Fibroblast of skin of right quadriceps (primary cell): ENCODE measurements at places on chromosomes 6 and 20.

DNA sequence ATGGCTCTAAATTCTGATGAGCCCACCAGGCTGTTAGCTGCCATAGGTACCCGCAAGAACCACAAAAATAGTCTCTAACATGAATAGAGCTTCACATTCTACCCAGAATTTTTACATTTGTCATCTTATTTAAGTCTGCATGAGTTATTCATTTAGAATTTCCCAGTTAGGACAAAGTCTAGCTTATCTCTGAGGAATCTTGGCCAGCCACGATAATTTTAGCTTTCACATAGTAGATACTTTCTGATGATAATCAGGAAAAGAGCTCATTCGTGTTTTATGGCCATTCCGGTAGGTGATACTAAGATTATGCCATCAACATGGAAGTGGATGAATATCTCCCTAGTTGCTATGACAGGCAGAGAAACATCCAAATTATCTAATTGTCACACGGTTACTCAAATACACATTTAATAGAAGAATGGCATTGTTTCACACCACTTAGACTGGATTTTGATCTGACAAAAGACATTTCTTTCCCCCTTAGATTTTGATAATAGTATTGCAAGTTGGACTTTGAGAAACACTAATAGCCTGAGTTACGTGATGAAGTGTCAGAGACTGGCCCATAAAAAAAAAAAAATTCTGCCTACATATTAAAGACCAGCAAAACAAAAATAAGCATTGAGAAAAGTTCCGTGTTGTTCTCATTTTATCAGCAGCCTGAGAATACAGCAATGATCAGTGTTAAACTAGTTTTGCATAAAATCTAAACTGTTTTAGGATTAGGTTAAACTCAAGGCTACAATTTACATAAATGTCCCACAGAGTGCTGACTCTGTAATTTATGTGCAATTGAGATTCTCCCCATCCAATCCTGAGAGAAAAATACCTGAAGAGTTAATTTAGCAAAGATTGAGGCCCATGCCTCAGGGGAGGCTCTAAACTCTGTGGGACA is 397.5 kb upstream of the ARID1B start:
- DNase-seq: peak; percentile 39

DNA sequence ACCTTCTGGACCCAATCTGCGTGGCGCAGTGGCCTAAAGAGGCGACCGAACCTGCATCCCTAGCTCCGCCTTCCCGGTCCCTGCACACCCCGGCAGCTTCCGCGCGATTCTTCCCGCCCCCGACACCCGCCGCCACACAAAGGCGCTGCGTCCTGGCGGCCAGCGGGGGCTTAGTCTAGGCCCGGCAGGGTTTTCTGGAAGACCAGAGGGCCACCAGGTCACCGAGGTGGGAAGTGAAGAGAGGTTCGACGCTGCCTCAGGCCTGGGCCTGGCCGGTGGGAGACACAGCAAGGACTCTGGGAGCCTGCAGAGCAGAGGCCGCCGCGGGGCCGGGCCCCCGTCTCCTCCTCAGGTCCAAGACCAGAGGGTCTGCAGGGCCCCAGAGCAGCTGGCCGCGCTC is 154.9 kb downstream of the OR2B2 start:
- DNase-seq: peak; percentile 36

DNA sequence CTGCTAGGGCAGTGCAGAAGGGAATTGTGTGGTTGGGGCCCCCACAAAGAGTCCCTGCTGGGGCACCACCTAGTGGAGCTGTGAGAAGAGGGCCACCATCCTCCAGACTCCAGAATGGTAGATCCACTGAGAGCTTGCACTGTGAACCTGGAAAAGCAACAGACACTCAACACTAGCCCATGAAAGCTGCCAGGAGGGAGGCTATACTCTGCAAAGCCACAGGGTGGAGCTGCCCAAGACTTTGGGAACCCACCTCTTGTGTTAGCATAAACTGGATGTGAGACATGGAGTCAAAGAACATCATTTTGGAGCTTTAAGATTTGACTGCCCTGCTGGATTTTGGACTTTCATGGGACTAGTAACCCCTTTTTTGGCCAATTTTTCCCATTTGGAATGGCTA is 328.4 kb upstream of the KHDRBS2 start:
- DNase-seq: no peak

DNA sequence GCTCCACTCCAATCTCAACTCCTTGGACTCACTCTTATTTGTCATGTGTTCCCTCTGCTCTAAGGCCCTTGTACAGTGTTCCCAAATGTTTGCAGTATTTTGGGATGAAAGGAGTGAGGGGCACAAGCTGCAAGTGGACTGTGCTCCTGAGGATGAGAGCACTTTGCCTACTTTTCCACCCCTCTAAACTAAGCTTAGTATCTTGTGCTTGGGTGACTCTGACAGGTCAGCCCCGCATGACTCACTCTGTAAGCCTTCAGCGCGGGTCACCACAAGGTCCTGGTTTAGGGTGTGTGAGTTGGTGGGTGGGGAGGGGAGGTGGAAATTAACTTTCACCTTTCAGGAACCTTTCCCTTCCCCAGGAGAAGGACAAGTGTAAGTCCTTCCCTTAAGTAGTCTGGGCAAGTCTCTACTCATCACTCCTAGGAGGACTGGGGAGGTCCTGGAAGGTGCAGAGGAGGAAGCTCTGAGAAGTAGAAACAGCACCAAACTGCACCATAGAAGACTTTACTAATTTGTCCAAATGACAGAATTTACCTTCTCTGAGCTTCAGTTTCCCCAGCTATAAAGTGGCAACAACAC is 68.8 kb upstream of the EPB41L1 start:
- DNase-seq: no peak

DNA sequence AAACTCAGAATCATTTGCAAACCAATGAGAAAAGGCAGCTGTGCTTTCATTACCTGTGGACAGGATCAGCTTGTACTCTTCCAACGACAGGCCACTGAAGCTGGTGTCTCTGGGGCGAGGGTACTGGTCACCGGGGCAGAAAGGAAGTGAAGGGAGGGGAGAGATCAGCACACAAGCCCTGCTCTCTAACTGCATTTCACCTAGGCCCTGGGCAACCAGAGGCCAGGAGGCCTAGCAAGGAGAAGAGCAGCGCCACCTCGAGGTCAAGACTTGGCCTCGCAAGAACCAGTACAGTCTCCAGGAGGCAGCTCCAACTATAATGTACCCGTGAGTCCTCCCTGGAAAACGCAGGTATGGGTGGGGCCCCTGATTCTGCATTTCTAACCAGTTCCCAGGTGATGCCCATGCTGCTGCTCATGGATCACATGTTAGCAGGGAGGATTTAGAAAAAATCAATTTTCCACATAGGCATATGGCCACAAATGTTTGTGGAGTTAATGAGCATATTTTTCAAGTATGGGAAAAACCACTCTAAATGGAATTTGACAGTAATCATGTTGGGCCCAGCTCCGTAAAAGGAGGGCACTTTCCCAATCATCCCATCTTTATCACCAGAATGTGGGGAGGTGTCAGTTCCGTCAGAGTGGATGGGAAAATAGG is 11.0 kb downstream of the UQCC2 start:
- peak; percentile 55 for DNase-seq
